Activated CD4-positive, alpha-beta T cell treated with anti-CD3 and anti-CD28 coated beads, Interleukin-2, amount 50 U/mL, for 4 hours (primary cell): ENCODE measurements at places on chromosomes 5 and 9.

GRCh38 chr9:9747787-9748186 is 865.0 kb downstream of the PTPRD start:
- DNase-seq, result no peak

- DNase-seq, result no peak
These were observed 22.6 kb downstream of the ENTREP1 start for GRCh38 chr9:69347607-69348006.

GRCh38 chr9:1173211-1173610 is 123.1 kb downstream of the DMRT2 start:
- DNase-seq, result no peak

DNA sequence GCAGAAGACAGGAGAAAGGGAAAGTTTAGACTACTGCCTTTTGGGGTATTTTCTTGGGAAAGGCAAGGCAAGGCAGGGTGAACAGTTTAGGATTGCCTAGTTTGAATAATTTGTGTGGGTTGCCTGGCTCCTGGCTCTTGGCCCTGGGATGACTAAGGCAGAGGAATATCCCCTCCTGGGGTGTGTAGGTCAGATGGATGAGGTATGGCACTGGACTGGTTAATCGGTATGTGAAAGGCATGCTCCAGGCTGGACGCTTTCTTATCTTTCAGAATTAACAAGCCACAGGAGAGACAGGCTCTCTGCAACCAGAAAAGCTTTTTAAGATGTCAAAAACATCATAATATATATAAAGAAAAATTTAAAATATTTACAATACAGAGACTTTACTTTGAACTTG is 58.6 kb downstream of the STARD4 start:
- DNase-seq, result no peak

DNA sequence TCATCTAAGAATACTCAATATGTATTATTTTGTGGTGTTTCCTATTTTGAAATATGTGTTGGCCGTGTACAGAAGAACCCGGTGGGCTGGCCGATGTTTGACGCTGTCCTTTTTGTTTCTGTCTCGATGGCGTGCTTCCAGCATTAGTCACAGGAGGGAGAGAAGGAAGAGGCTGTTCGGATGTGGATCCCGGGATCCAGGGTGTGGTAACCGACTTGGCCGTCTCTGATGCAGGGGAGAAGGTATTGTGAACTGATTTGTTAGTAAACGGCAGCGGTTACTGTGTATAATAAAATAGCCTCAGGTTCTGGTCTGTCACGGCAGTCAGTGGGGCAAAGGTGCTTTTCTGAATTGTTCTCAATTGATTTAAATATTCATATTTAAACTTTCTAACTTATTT is 275.0 kb downstream of the ARHGEF28 start:
- no peak for DNase-seq

GRCh38 chr5:401146-402034 is 41.6 kb upstream of the EXOC3 start:
- no peak for DNase-seq

DNA sequence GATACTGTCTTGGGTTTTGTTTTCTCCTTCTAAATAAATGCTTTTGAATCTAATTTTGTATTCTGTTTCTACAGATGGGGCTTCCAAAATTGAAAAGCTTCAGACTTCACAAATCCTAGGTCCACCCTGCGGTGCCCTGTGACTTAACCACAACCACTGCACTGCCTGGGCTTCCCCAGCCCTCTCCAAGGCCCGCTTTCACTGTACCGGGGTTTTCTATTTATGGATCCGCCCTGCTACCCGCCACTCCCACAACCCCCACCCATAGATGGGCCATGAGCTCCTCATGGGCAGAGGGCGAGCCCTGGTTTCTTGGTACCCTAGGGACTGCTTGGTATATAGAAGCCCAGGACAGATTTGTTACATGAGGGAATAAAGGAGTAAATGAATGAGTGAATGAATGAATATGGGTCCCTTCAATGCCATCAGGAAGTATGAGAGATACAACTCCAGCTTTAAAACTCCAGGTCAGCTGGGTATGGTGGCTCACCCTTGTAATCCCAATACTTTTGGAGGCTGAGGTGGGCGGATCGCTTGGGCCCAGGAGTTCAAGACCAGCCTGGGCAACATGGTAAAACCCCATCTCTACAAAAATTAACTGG is 39.8 kb upstream of the NEK6 start:
- DNase-seq, result no peak

DNA sequence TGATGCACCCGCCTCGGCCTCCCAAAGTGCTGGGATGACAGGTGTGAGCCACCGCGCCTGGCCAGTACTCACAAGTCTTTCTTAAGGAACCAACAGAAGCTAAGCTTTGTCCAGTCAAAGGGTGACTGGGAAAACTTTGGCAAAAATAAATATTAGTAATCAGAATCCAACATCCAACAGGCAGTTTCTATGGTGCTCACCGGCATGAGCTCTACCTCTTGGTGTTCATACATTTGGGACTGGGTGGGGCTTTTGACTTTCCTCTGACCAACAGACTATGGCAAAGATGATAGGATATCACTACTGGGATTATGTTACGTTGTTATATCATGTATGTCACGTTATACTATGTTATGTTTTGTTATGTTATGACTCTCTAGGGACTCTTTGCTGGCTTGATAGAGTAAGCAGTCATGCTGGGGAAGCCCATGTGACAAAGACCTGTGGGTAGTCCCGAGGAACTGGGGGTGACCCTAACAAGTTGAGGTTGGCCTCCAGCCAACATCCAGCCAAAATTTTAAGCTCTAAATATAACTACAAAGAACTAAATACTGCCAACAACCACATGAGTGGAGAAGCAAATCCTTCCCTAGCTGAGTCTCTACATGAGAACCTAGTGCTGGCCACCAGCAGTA is 6.0 kb downstream of the RASGEF1C start:
- DNase-seq, result no peak

GRCh38 chr9:22463205-22463604 is 16.6 kb downstream of the DMRTA1 start:
- no peak for DNase-seq

- DNase-seq, result no peak
These were observed 40.5 kb upstream of the TMC1 start for GRCh38 chr9:72480921-72481320.

DNA sequence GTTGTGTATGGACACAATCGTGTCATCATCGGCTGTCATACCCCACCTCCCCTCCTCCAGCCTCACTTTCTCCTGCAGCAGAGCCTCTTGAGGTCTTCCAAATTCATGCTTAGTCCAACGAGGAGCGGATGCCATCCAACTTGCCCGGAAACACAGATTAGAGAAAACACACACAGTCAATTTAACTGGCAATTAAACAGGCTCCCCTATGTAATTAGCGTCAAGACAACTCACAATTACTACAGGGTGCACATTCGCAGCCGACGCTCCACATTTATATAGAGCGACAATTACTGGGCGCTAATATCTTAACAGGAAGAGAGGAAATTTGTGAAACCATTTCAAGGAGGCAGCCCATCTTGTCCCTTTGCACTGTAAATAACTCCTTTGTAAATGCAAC is 86.0 kb upstream of the ZNF618 start:
- no peak for DNase-seq

- no peak for DNase-seq
These were observed 35.0 kb upstream of the UNC5A start for GRCh38 chr5:176775409-176775808.

GRCh38 chr5:158522776-158523175 is 576.9 kb downstream of the EBF1 start:
- no peak for DNase-seq

- DNase-seq, result no peak
These were observed 536 bp upstream of the STX17 start for GRCh38 chr9:99905833-99906402.

GRCh38 chr9:3768286-3768685 is 242.5 kb upstream of the RFX3 start:
- DNase-seq, result no peak

DNA sequence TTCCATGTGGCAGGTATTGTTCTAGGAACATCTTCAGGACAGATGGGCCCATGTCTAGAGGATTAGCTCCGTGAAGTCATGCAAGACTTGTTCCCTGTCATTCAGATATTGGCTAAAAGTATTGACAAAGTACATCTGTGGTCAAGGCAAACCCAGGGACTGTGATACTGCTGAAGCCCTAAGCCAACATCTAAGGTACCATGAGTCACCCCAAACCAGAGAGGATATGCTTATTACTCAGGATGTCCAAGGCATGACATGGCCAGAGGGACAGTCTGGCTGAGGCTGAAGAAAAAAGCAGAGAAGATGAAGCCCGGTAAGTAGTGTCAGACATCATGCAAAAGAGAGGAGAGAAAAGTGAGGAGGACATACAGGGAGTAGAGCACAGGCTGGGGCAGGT is 31.0 kb downstream of the HMHB1 start:
- no peak for DNase-seq

GRCh38 chr9:100473276-100474081 is 530 bp downstream of the TMEFF1 start:
- DNase-seq, result no peak

DNA sequence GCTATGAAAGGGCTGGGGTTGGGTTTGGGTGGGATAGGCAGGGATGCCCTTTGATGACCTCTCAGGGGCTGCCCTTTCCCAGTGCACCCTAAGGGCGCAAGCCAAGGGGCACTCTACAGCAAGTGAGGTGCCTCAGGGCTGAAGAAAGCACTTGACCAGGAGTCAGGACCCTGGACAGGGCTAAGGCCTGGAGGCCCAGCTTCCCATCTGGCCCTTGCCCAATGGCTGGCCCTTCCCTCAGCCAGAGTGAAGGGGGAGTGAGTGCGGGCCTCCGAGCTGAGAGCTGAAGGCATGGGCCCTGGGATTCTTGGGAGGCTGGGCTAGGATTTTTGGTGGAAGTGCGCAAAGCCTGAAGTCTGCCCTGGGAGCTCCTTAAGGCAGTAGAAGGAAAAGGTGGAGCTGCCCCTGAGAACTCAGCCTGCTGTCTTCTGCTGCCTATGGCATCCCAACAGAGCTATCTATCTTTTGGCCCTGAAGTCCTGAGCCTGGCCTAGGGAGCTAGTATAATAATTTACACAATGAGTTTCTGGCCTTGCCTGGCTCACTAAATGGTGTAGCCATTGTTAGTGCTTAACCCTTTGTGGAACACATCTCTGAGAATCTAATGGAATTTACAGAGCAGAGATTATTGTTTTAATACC is 16.4 kb downstream of the JADE2 start:
- DNase-seq, result no peak

DNA sequence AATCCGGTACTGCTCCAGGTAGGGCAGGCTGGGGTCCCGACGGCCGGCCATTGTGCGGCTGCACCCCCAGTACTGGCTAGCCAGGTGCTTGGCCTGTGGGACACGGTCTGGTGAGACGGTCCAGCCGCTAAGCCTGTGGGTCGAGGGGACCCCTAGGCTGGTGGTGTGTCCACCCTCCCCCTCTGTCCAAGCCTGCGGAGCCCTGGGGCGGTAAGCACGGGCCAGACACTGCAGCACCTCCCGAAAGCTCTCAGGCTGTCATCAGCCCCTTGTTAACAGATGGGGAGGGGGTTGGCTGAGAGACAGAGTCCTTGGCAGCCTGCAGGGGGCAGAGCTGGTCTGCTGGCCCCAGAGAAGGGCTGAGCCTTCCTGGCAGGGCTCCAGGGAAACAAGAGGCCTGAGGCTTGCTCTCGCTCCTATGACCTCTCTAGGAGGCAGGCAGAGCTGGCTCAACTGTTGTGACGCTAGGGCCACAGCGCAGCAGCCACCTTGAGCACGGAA is 11.8 kb upstream of the MRNIP start:
- no peak for DNase-seq

DNA sequence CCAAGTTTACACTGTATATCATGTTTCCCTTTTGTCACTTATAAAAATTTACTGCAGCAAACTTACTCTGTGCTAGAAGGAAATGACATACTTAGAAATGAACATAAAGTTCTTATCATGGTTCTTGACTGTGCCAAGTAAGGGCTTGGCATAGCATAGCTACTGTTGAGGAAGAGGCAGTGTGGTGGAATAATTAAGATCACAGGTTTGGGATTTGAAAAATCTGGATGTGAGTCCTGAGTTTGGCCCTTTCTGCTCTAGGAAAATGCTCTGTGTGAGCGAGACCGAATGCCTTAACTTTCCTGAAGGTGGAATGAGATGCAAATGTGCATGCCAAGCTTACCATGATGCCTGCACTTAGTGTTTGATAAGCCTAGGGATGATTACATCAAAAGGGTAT is 99.5 kb downstream of the INSYN2B start:
- DNase-seq, result no peak

- DNase-seq, result no peak
These were observed 384.8 kb upstream of the PCSK5 start for GRCh38 chr9:75505654-75506053.

DNA sequence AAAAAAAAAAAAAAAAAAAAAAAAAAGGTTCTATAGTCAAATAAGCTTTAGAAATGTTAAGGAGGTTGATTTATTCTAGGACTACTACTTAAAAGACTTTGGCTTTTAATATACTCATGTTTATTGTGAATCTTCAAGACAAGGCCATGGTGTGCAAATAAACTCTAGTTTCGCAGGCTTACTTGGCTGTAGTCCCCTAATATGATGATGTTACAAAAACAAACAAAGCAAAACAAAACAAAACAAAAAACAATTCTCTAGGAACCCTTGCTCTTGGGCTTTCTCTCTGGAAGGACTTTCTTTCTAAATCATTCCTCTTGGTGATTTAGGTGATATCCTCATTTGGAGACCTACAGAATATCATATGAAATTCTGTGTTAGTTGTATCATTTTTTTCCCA is 172.0 kb downstream of the GDNF start:
- no peak for DNase-seq

GRCh38 chr9:35548571-35548970 is 56.5 kb upstream of the TESK1 start:
- no peak for DNase-seq

DNA sequence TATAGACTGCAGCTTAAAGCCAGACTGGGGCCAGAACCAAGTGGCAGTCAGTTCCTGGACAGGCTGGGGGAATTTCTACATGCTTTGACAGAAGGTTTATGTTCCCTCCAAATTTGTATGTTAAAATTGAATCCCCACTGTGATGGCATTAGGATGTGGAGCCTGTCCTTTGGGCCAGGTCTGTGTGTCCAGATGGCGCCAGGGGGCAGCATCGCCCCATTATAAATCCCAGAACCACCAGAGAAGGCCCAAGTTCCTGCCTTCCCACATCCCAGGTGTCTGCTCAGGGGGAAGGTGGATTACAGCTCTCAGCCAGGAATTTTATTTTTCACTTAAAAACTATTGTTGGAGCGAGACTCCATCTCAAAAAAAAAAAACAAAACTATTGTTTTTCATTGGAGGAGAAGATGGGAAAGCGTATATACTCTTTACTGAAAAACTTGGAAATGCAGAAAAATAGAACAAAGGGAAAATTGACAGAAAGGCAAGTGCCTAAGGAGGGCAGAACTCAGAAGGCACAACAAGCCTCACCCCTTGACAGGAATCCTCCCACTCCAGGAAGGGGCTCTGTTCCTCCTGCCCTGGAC is 5.0 kb downstream of the IL3 start:
- peak; percentile 27 for DNase-seq

DNA sequence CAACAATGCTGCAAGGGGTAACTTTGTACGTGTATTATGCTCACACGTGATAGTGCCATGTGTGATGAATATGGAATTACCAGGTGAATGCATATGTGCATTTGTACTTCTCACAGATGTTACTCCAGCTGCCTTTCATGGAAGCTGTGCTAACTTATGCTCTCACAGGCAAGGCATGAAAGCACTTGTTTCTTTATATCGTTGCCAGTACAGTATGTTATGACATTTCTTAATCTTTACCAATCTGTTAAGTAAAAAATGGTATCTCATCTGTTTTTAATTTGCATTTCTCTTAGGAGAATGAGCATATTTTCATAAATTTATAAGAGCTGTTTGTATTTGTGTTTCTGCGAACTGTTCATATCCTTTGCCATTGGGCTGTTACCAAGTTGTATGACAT is 311.8 kb upstream of the DMRT1 start:
- DNase-seq, result no peak

GRCh38 chr5:60929024-60929423 is 15.8 kb downstream of the ERCC8 start:
- no peak for DNase-seq
